ENCODE measurements at places on chromosomes 6 and 20.

DNA sequence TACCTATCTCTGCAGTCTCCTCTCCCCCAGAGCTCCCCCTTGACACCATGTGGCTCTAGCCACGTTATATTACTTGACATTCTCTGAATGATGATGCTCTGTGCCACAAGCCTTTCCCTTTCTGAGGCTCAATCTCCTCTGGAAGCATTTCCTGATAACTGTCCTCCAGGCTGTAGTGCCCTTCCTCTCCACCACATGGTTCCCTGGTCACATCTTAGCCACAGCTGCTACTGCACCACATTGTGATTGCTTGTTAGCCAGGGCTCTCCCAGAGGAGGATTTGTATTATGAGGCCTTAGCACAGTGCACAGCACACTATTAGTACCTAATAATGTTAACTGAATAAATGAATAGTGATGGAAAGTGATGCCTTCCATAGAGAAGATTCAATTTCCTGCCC is 63.9 kb upstream of the RCAN2 start:
- no peak for DNase-seq

DNA sequence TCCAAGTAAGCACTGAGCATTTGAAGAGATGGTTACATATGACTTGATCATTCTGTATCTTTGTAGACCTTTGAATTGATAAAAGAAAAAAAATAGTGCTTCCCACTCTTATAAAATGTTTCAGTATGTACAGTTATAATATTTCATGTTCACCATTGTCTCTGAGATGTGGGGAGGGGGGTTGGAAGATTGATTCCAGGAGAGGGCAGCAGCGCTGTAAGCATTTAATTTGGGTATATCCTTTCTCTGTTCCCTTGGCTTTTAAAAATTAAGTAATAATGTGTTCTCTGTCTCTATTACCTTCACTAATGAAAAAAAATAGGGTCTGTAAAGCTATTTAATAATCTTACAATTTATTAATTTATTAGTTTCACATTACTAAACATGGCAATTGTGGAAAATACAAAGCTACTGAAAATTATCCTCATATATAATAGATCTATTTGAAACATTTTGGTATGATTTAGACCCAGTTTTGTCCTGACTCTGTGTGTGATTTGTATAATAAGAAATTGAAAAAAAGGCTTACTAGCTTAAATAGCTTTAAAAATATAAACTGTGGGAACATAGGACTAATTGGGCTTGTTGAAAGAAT is 341.2 kb downstream of the CDKAL1 start:
- no peak for DNase-seq

- no peak for DNase-seq
These were observed 68.0 kb downstream of the BMP7 start for GRCh38 chr20:57198132-57199072.

DNA sequence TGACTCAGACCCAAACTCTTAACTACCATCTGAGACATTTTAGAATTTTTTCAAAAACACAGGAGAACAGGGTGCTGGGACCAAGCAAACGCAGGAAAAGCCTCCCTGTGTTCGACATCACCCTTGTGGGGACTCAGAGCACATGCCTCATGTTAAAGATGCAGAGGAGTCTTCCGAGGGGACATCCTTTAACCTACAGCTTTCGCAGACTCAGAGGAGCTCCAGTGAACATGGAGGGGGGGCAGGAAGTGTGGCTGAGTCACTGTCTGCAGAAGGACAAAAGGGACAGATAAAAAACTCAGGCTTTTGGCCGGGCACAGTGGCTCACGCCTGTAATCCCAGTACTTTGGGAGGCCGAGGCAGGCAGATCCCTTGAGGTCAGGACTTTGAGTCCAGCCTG is 15.1 kb downstream of the BMP7 start:
- DNase-seq: no peak

- no peak for DNase-seq
These were observed 868 bp downstream of the LTV1 start for GRCh38 chr6:143844006-143844405.
